ENCODE measurements at places on chromosomes 13 and 19.

DNA sequence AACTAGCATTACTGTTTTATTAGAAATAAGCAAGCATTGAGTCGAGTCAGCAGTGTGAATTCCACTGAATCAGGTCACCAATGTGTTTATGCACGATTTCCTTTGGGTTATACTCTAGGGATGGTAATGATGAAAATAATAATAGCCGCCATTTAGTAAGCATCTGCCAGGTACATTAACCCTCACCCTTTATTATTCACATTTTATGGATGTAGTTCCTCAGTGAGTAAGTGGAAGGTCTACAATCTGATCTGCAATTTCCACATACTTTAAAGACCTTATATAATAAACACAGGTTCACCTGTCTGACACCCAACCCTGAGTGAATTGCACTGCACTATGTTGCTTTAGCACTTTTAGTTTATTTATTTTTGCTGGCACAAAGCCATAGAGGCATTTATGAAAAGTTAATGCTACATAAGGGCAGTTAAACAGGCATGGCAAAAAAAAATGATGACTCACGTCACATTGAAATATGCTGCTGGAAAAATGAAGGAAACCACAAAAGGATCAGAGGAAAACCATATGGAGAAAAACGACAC lies 122.4 kb downstream of the TRPC4 start:
- DNase-seq, result no peak

- DNase-seq, result no peak
Measured at GRCh38 chr13:97385146-97385545, 48.8 kb upstream of the RAP2A start.

DNA sequence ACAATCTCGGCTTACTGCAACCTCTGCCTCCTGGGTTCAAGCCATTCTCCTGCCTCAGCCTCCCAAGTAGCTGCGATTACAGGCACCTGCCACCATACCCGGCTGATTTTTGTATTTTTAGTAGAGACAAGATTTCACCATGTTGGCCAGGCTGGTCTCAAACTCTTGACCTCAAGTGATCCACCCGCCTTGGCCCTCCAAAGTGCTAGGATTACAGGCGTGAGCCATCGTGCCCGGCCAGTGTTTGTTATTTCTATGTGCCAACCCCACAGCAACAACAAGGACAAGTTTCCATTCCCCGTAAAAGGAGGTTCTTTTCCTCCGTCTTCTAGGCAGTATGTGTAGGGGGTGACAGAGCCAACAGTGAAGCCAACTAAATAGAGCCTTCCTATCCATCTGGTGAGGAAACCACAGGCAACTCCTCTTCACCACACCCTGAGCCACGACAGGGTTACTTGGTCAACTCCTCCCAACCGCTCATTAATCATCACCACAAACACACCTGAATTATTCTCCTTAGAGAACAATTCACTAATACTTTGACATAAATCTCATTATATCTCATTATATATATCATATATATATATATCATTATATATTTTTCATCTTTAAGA lies 25.5 kb downstream of the FOXO1 start:
- DNase-seq, result no peak

DNA sequence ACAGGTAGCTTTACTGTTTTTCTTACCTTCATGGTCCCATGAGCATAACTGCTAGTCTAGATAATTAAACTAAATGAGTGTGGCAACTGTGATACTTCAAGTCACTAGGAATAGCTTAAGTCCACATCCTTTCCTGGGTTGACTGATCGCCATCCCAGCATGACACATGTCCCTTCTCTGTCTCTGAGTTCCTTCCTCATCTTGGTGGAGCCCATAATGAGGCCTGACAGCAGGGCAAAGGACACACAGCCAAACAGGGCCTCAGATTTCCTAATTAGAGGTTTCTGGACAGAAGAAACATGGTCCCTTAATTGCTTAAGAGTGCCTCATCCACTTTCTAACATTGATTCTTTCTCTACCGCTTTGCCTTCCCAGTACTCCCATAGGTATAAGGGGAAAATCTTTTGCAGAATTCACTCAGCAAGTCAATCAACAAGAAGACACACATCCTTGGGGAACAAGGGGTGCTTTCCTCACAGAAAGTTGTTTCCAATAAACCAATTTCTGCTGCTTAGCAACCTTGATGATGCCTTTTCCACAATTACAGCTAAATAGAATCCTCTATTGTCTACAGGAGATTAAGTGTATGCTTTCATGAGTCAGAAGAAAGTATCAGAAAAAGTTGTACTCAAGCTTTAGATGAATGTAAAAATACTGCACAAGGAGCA lies 208.3 kb upstream of the SERP2 start:
- DNase-seq, result peak; percentile 51

DNA sequence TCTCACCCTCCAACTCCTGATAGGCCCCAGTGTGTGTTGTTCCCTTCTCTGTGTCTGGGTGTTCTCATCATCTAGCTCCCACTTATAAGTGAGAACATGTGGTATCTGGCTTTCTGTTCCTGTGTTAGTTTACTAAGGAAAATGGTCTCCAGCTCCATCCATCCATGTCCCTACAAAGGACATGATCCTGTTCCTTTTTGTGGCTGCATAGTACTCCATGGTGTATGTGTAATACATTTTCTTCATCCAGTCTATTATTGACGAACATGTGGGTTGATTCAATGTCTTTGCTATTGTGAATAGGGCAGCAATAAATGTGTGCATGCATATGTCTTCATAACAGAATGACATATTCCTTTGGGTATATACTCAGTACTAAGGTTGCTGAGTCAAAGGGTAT lies 1397.0 kb downstream of the UQCRFS1 start:
- no peak for DNase-seq

DNA sequence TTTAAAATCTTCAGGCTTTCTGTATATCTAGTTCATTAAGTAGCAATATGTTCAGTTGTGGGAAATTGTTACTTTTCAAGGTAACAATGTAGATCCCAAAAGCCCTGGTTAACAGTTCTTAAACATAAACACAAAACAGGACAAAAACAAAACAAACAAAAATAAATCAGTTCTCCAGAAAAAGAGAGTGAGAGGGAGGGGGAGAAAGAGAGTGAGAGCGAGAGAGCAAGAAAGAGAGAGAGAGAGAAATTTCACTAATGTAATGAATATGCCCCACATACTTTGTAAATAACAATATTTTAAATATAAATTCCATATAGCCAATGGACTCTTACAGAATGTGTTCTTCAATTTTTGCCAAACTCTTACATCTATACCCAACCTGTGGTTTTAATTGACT lies 275.5 kb downstream of the GPC6 start:
- no peak for DNase-seq

GRCh38 chr19:2372076-2372612 lies 12.1 kb downstream of the TMPRSS9 start:
- DNase-seq, result no peak

DNA sequence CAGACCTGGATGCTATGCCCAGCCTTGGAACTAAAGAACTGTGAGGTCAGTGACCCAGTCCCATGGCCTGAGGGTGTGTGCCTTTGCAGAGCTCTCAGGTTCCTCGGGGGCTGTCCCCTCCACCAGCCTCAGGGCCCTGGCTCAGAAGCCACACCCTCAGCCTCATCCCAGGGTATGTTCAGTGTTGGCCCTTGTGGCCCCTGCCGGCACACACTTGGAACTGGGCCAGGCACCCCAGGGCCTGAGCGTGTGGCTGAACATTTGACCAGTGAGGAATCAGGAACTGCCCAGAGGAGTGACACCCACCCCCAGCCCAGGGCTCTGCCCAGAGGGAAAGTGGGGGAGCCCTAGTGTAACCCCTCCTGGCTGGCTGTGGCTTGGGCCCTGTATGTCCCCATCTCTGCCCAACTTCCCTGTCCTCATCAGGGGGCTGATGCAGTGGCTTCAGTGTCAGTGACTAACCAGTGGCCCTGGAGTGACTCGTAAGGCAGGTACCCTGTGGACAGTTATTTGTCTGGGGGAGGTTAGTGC lies 10.0 kb downstream of the NKPD1 start:
- DNase-seq, result peak; percentile 57

GRCh38 chr13:31803311-31803710 lies 64.0 kb downstream of the RXFP2 start:
- DNase-seq, result peak; percentile 69

DNA sequence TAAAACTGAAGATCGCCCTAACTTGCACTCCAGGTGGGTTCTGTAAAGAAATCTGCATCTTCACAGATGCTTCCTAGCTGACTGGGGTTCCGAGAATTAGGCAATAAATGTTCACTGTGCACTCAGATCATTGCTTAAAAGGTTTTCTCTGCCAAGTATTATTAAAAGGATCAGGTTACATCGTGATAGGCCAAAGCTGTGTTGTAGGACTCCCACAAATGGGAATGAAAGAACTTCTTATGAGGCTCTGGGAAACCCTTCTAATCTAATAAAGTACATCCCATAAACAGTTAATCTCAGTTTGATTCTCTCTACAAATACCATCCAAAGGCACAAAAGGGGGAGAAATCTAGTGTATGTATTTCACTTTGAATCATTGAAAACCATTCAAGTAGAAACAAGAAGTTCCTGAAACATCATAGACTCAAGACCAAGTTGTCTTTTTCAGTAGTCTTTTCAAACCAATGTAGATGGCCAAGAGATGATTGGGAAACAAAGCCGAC lies 7.1 kb upstream of the POU4F1 start:
- no peak for DNase-seq

DNA sequence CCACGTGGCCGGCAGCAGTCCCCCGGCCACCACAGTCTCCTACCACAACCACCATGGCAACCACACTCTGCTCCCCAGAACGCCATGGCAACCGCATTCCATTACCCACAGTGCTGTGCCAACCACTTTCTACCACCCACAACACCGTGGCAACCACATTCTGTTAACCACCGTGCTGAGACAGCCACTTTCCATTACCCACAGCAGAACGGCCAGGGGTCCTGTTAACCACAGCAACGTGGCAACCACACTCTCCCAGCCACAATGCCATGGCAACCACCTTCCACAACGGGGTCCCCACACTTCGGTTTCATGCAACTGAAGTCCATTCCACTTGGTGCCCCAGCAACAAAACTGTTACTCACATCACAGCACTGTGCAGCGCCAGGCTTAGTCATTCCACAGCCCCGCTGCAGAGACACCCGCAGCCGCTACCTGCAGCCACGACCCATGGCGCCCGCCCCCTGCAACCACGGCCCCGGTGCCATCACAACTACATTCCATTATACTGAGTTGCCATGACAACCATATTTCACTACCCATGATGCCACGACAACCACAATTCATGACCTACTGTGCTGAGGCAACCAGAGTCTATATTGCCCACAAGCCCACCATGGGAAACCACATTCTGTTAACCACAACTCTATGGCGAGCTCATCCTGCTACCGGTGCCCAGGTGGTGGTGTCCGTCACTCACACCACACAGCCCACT lies 10.0 kb downstream of the DPF1 start:
- no peak for DNase-seq

GRCh38 chr19:33390908-33391630 lies 17.6 kb downstream of the CEBPG start:
- no peak for DNase-seq

DNA sequence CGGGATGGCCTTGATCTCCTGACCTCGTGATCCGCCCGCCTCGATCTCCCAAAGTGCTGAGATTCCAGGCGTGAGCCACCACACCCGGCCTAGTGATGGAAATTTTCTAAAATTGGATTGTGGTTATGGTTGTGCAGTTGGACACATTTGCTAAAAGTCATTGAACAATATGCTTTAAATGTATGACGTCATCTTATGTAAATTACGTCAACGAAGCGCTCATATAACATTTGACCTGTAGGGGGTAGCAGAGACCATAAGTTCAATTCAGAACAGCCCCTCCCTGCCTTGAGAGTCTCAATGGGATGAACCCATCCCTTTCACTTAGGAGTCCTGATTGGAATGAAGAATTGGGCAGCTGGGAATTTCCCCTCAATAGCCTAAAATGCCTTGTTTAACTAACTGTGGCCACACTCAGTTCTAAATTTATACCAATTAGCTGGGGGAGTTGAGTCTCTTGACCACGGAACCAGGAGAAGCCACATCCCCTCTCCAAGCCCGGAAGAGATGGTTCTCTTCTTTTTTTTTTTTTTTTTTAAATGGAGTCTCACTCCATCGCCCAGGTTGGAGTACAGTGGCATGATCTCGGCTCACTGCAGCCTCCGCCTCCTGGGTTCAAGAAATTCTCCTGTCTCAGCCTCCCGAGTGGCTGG lies 15.2 kb upstream of the TLE6 start:
- peak; percentile 91 for DNase-seq

DNA sequence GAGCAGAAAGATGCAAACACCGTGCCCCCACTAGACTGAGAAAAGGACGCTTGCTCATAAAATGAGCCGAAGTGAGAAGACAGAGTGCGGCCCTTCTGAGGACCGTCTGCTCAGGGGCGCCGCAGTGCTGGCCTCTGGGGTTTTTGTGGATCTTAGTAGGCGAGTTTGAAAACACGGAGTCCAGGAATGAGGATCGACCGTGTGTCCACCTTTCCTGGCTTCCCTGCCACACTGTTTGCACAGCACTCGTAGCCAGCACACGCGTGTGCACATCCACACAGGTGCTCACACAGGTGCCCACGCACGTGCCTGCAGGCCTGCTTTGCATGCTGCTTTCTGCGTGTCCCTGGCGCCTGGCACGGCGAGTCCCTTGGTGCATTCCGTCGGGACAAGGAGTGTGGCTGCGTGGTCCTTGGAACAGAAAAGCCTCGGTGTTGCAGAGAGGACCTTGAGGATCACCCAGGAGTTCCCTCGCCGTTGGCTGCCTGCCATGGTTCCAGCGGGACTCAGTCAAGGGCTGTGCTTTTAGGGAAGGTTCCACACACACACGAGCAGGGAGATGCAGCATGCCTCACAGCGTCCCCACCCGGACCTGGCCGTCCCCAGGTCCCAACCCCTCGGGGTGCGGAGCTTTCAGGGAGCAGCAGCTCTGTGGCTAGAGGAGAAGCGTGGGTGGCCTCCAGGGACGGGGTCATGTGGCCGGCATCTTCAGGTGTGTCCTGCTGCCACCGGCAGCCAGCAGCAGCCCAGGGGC lies 10.1 kb upstream of the ZNF554 start:
- no peak for DNase-seq

DNA sequence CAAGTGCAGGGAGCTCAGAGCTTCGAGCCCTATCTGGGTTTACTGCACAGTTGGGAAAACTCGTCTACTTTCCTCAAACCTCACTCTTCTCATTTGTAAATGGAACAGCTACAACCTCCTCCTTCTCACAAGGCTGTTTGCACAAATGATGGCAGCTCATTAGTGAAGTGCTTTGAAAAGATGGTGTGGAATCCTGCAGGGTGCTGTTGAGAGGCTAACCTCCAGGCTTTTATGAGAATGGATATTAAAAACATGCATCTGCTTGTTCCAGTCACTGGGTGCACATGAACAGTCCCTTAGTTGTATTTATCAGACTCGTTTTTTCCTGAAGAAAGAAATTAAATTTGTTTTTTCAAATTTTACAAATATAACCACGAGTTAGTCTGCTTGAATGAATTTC lies 36.6 kb downstream of the PCDH8 start:
- DNase-seq, result no peak

- no peak for DNase-seq
Measured at GRCh38 chr13:84997858-84998257, 801.4 kb downstream of the SLITRK6 start.

- DNase-seq, result peak; percentile 56
Measured at GRCh38 chr19:11382898-11383705, 1.0 kb downstream of the EPOR start.

- no peak for DNase-seq
Measured at GRCh38 chr19:39265321-39265916, 2.8 kb upstream of the IFNL2 start.

GRCh38 chr19:29564574-29565005 lies 38.8 kb downstream of the VSTM2B start:
- DNase-seq, result no peak

Measured in inflammatory macrophage (primary cell).